ENCODE measurements at places on chromosomes 7 and 10. TPM values are rescaled to one million over a fixed set of nuclear protein-coding genes. Genes with fewer than 3 reads are reported as not detected.

Gene AGR2
- total RNA-seq = not detected

Gene STMP1
- 15.7 TPM for total RNA-seq

Gene TAS2R5
- total RNA-seq = 0.79 TPM

Gene ANXA8L1
- total RNA-seq = not detected

Gene CUBN
- total RNA-seq = 2.2 TPM
